ENCODE measurements at places on chromosomes 12 and 14.

GRCh38 chr12:3727354-3727753 lies 25.6 kb downstream of the CRACR2A start:
- no peak for DNase-seq

DNA sequence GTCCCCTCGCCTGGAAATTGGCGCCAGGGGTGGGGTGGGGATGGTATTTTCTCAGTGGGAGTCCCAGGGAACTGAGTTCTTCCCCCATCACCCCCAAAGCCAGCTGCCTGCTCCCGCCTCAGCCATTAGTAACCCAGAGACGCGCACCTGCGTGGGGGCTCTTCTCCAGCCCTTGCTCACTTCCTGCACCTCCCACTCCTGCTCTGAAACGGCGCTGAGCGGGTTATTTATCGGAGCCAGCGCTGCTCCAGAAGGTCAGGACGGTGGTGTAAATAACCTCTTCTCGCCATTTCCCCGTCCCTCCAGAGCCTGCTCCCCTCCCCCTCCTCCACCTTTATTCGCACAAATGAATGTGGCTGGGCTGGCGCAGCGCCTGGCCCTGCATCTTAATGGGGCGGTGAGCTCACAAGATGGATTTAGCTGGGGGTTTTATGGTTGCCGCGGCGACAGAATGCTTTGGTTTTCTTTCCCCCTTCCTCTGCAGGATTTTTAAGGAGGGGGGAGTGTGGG lies 12.2 kb downstream of the GPR84 start:
- DNase-seq, result no peak

- no peak for DNase-seq
Measured at GRCh38 chr12:25781232-25781631, 177.2 kb upstream of the RASSF8 start.

DNA sequence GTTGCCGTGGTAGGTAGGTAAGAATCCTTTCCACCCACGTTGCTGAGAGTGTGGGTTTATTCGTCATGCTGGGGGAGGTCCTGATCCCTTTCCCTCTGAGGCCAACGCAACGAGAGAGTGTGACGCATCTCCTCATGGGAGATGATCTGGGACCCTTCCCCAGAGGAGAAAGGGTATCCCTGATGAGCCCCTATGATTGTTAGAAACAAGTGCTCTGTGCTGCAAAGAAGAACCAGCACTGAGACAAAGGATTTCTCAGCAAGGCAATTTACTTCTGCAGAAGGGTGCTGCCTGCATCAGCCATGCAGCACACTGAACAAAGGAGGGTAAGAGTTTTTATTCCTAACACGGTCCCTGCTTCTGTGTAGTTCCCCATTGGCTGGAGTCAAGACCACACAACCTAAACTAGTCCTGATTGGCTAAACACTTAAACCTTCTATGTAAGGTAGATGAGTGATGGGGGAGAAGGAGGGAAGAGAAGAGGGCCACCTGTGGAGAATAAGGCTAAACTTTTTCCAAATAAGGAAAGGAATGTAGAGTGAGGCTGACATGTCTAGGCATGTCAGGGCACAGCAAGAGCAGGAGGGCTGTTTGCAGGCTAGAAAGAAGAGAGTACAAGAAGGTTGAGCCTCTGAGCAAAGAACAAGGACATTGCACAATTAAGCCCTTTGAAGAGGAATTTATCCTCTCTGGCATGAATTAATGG lies 21.3 kb downstream of the CLEC2A start:
- DNase-seq, result no peak

GRCh38 chr12:62681306-62681705 lies 214.7 kb downstream of the MON2 start:
- no peak for DNase-seq

- DNase-seq, result no peak
Measured at GRCh38 chr12:93453633-93454032, 11.9 kb upstream of the UBE2N start.

DNA sequence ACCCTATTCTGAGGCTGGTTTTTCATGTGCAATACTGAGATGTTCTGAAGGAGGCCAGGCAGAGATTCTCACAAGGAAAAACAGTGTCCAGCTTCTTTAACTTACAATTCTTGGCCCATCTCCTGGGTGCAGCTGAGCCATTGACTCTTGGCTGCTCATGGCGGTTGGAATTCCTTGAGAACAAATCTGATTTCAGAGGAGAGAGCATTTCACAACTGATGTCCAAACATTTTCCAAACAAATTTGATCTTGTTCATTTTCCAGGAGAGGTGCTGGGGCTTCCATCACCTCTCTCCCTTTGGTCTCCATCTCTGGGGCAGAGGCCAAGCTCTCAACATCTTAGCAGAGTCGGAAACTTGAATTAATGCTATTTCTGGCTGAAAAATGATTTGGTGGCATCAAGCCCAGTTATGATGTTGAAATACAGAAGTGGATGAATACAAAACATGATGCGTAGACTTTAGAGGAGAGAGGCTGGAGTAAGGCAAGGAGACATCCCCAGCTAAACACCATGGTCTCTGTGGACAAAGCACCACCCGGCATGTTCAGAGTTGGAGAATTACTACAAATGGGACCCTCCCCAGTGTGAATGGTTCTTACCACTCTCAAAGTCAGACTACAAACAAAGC lies 593.0 kb downstream of the VRK1 start:
- DNase-seq, result no peak

DNA sequence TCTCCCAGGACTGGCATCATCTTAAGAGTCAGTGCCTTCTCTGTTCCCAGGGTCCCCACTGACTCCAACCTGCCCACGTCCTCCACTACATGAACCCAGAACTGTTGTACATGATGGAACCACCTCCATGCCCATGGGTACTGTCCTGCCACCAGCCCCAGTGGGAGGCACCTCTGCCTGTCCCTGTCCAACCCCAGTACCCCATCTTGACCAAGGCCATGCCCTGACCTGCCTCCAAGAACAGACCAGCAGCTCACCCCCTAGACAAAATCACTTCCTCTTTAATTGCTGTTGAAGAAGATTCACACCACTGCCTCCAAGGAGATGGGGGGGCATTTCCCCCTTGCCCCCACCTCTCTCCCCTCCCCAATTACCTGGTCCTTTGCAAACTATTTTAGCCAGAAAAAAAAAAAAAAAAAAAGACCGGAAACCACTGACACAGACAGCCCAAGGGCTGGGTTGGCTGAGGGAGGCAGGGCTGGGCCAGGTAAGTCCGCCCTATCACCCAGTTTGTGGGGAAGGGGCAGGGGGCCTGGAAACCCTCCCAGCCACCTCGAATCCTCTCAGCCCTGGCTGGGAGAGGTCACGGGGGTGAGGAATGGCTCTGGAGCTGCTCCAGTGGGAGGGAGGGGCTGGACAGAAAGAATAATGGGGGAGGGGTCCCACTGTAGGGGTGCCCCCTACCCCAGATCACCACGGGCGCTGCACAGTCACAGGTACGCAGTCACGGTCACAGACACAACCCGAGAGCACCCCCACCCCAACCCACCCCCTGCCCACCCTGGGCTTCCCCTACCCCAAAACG lies 13.4 kb downstream of the AGAP2 start:
- no peak for DNase-seq

DNA sequence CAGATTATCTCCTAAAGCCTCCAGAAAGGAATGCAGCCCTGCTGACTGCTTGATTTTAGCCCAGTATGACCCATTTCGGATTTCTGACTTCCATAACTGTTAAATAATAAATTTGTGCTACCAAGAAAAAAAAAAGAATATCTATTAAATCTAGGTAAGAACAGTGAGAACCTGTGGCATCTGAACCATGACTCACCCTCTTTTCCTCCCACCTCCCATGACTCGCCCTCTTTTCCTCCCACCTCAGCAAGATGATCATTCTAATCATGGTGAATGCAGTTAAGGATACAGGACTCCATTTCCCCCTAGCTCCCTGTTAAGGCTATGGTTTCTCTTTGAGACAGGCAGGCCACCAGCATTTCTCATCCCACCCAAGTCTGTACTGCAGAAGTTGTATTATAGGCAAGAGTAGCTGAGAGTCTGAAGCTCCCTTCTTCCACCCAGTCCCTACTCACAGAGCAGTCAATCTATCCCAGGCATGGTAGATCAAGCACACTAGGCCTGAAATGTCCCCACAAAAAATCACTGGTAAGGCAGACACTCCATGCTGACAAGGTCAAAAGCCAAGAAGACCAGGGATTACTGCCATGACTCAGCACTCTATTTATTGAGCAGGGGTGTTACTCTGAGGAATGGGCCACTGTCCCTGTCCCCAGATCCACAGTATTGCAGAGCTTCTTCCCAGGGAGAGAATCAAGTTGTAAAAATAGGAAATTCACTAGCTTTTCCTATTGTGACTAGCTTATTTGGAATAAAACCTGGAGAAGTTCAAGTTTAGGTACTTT lies 188.9 kb downstream of the ADAMTS20 start:
- no peak for DNase-seq

GRCh38 chr14:22748631-22749068 lies 17.8 kb upstream of the OXA1L start:
- no peak for DNase-seq

GRCh38 chr12:121145221-121145620 lies 12.5 kb downstream of the P2RX7 start:
- no peak for DNase-seq

GRCh38 chr12:127455347-127456265 lies 811.4 kb upstream of the TMEM132C start:
- DNase-seq, result no peak

DNA sequence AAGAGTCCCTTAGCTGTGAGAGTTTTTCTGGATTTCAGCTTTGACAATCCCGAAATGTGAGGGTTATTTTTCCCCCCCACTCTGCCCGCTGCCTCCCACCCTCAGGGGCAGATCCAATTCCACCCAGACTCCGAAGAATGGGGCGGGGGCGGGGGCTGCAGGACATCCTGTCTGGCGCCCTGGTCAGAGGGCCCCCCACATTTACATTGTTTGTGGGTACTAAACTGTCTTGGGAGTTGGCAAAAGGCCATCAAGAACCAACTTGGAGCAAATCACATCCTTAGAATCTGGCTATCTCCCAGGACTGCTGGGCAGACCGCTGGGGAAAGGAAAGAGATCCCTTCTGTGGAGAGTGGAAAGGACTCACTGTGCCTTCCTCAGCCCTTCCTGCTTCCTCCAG lies 2.4 kb downstream of the EMP1 start:
- no peak for DNase-seq

DNA sequence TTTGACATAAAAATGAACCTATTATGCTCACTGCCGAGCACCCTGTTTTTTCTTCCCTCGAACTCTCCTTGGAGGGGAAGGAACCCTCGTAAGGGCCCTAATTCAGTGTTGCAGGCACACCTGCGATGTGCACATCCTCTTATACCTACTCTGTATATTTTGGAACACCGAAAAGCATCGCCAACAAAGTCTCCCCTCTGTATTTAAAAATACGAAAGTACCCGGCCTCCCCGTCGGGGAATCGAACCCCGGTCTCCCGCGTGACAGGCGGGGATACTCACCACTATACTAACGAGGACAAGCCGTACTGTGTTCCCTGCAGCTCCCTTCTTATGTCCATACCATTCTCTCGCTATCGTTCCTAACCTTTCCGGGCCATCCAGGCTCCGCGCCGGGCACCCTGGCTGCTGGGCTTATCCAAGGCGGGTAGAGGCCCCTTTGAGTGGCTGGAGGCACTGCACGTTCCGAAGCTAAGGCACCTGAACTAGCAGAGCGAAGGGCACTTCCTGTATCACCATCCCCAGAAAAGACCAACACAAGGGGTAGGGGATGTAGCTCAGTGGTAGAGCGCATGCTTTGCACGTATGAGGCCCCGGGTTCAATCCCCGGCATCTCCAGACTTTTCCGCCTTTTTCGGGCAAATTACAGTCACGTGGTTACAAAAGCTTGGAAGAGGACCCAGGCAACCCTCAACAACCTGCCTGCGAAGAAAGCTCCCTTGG lies 25.1 kb upstream of the UBC start:
- DNase-seq, result peak; percentile 77

GRCh38 chr12:47705566-47706425 lies at the start of gene RPAP3:
Gene RPAP3, minus strand, starts transcription at chr12:47706030. Its CDS starts 3,190 bp downstream, at chr12:47702840.
- peak; percentile 95 for DNase-seq

DNA sequence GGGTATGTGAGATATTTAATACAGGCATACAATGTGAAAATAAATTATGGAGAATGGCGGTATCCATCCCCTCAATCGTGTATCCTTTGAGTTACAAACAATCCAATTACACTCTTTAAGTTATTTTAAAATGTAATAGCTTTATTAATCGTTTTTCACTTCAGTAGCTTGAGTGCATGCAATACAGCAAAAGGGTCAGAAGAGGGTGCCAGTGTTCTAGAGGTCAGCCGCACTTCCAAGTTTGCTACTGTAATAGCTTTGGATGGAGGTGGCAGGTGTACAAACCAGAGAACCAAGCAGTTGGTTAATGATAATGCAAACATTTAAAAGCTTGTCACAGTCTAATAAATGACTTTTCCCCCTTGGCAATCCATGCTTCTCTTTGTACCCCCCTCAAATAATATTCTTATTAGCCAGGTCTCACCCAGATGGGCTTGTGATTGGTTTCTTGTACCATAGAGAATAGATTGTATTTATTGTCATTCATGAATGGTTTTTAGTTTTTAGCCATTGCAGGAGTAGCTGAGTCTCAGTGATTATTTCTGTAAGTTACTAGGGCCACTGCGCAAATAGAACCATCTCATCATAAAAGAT lies 127.0 kb downstream of the ERC1 start:
- peak; percentile 45 for DNase-seq

DNA sequence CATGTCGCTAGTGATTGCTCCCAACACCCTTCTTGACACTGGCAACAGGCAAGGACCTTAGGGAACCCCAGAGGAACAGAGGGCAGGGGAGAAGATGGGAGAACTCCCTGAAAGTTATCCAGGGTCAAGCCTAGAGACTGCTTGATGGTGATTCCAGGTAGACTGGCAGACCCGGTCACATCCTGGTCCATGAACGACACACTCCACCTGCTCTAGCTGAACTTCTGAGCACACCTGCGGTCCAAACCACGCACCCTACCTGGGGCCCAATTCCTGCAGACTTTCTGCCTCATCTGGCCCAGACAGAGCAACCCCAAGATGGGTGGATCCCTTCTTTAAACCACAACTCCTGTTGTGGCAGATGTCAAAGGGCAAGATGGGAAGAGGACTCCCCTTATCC lies 34.2 kb downstream of the NCKAP5L start:
- no peak for DNase-seq

DNA sequence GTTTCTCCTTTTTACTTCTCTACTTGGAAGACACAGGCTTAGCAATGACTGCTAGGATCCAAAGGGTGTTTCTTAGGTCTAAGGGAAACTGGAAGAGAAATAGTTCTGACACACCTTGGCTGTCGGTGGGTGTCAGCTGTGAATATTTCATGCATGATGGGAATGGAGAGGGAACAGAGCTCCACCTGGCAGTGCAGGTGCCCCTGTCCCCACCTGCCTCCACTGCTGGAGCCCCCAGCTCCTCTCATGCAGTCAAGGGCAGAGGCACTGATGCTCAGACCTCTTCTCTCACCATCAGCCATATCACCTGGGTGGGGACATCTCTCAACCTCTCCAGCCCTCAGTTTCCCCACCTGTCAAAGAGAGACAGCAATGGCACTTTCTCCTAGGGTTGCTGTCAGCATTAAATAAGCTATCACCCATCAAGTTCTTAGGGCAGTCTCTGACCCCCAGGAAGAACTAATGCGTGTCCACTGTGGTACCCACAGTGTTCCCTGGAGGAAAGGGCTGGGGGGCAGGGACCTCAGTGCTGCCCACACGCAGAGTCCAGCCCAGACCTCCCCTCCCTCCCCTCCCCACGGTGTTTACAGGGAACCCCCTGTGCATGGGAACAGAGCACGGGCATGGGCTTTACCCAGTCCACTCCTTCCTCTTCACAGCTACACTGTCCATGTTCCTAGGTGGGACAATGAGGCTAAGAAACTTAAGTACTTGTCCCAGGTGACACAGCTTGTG lies 69.1 kb downstream of the C14orf132 start:
- no peak for DNase-seq

GRCh38 chr12:118373616-118374015 lies 909 bp upstream of the TAOK3 start:
- no peak for DNase-seq
